Lung (tissue), 17 donors: ENCODE measurements at places on chromosomes 12 and 14. TPM values are rescaled to one million over a fixed set of nuclear protein-coding genes. Genes with fewer than 3 reads are reported as not detected.

The LRFN5 gene
- 0.40 TPM for polyA plus RNA-seq

The SLC25A47 gene
- polyA plus RNA-seq = 0.06 TPM

The EML1 gene
- 13.8 TPM for polyA plus RNA-seq

The TMEM132C gene
- 0.44 TPM for polyA plus RNA-seq

The SAMD4A gene
- polyA plus RNA-seq = 6.4 TPM

The LTBR gene
- 111 TPM for polyA plus RNA-seq

The ISCA2 gene
- 21.1 TPM for polyA plus RNA-seq

The CACNA2D4 gene
- 11.7 TPM for polyA plus RNA-seq

The SIX4 gene
- 1.1 TPM for polyA plus RNA-seq

The ESR2 gene
- polyA plus RNA-seq = 0.20 TPM

The MTERF2 gene
- polyA plus RNA-seq = 19.1 TPM

The KRAS gene
- polyA plus RNA-seq = 14.2 TPM
